Type B pancreatic cell (in vitro differentiated cells): ENCODE measurements at places on chromosomes 5 and 9.

GRCh38 chr5:177130211-177131018 lies 3.2 kb upstream of the NSD1 start:
- DNase-seq = no peak

- no peak for DNase-seq
Observed at GRCh38 chr5:110343616-110344015, 382.9 kb downstream of the TMEM232 start.

DNA sequence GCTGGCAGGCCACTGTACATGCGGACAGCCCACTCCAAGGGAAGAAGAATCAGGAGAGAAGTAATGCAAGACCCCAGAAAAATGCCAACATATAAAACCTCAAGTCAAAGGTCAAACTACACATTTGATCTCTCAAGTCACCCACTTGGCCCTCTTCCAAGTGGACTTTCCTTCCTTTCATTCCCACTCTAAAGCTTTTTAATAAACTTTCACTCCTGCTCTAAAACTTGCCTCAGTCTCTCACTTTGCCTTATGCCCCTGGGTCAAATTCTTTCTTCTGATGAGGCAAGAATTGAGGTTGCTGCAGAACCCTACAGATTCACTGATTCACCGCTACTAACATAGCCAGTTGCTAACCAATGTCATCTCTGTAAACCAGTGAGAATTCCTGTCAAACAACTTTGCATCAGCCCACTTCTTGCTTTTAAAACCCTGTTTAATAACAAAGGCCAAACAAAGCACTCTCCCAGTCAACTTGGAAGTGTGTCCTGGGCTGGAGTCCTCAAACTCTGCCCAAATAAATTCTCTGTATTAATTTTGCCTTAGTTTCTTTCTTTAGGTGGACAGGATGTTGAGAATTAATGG lies 6.9 kb upstream of the ATP6V1G1 start:
- DNase-seq = no peak

GRCh38 chr9:136552117-136552703 lies 6.4 kb upstream of the NOTCH1 start:
- DNase-seq = no peak
